ENCODE measurements at places on chromosomes 2 and 18.

- peak; percentile 5 for DNase-seq
These were observed at the start of gene ACADL for GRCh38 chr2:210224941-210225672. Gene ACADL, minus strand, starts transcription at chr2:210225447. Its CDS starts 184 bp downstream, at chr2:210225263.

DNA sequence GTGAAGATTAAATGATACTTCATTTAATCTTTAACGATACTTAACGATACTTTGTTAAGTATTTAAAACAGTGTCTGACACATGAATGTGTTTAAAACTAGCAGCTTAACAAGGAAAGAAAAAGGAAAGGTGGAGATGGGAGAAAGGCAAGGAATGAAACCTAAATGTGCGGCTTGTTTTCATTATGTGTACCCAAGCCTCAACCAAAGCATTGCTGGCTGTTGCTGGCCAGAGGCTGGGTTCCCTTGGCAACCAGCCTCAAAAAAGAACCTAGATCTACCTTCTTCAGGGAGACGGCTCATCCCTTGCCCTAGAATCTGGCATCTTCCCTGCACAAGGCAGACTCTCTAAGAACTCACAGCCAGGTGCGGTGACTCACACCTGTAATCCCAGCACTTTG is 13.8 kb upstream of the PCBP1 start:
- DNase-seq = no peak

GRCh38 chr18:3526421-3527354 is 76.7 kb downstream of the TGIF1 start:
- peak; percentile 95 for DNase-seq

- no peak for DNase-seq
These were observed 696.7 kb upstream of the SOX11 start for GRCh38 chr2:4995466-4995865.

DNA sequence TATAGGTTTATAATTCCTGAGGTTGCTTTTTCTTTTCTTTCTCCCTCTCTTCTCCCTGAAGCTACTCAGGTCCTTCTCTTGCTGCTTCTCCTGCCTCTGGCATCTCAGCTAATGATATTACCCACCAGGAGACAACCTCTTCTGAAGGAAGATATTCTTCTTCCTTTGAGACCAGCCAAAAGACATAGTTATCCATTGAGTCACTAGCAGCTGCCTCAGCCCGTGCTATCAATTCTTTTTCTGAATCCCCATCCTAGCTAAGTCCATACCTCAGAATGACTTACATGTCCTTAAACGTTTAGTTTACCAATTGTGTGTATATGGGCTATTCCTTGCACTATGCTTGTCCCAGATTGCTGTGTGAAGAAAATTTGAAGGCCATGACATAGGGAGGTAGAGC is 25.0 kb upstream of the RNF103 start:
- no peak for DNase-seq

- DNase-seq = no peak
These were observed 892 bp downstream of the CELF4 start for GRCh38 chr18:37564711-37565100.

GRCh38 chr2:226164512-226164911 is 635.1 kb downstream of the IRS1 start:
- DNase-seq = no peak

DNA sequence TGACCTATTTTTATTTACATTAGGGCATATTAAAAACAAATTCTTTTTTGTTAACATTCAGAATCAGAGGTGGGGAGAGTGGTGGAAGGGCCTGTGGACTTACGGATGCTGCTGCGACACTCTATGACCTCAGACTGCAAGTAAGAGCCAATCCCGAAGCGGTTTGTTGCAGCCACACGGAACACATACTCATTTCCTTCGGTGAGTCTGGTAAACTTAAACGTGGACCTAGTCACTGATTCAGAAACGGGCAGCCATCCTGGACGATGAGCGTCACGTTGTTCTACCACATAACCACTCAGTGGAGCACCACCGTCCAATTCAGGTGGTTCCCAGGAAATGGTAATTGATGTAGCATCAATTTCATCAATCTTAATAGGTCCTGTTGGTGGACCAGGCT is 61.9 kb downstream of the PLEKHA3 start:
- DNase-seq = no peak

GRCh38 chr2:965640-966147 is 15.0 kb downstream of the SNTG2 start:
- DNase-seq = no peak

- DNase-seq = no peak
These were observed 147.1 kb downstream of the GALNT1 start for GRCh38 chr18:35728676-35729075.

DNA sequence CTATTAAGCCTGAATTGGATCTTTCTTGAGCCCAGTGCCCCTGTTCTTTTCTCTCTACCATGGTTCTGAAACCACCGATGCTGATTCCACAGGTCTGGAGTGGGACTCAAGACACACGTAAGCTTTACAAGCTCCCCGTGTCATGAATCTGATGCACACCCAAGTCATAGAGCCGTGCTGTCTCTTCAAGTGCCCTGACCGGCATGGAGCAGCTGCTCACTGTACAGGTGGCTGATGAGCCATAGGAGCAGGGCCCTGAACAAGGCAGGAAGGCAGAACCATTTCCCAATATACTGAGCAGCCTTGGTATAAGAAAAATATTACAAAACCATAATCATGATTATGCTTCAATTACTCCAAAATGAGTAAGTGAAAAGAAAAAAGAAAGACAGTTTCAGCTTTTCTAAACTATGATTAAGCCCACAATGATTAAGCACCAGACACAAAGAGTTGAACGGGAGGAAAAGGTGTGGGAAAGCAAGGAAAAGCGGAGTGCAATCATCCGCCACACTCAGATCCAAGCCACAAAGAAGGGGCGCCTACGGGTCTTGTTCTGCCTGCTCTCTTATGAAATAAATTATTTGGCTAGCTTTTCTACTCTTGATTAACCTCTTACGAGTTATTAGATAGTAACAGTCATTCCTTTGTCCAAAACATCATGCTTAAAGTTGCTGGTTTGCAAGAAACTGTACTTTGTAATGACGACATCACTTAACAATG is 41.7 kb downstream of the NOL10 start:
- DNase-seq = no peak

- no peak for DNase-seq
These were observed 295.2 kb downstream of the PARD3B start for GRCh38 chr2:204840504-204840903.

DNA sequence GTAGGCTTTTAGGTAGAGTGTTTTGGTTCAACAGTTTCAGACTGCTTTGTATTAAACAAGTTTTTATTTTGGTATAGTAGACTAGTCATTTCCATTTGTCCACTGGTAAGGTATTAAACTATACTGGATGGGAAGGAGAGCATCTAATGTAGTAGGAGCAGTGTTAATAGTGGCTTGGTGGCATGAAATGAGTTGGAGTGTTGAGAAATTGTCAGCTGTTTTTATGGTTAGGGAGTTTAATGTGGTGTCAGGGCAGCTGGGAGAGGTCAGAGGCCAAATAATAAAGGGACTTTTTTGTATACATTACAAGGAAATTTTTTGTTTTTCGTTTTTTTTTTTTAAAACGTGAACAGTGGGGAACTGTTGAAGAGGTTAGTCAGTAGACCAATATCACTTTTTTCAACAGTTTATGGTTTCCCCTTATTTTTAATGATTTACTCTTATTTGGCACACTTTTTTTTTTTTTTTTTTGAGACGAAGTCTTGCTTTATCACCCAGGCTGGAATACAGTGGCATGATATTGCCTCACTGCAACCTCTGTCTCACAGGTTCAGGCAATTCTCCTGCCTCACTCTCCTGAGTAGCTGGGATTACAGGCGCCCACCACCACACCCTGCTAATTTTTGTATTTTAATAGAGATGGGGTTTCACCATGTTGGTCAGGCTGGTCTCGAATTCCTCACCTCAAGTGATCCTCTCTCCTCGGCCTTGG is 21.2 kb downstream of the ACTR3 start:
- no peak for DNase-seq

- DNase-seq = no peak
These were observed 18.8 kb downstream of the ZEB2 start for GRCh38 chr2:144501118-144501517.

DNA sequence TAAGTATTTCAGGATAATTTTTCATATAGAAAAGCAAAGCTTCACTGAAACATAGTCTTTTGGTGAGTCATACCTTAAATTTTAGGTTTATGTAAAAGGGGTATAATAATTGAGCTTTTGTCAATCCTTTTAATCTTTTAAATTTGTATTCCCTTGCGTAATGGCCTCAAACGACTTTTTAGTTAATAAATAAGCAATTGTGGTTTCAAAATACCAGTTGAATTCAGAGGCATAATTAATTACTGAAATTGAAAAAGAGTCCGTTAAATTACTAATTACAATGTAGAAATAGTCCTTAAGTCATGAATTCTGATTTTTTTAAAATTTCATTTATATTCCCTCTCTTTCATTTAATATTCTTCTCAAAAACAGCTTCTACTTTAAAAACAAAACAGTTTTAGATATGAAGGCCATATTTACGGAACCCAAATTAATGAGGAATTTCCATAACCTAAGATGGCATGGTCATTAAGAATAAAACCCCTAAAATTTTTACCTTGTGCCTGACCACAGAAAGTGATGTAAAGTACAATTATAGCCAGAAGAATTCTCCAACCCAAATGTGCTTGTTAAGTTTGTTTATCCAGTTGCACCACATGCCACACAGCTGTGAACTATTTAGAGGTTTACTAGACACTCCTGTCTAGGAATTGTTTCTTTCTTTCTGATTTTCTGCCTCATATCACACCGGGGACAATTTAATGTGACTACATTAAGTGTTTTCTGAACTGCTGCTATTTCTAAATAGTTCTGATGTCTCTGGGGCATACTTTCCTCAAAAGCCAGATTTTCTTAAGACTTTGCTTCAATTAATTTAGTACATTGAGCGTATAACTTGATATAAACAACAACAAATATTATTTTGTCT is 60.7 kb upstream of the ITGA4 start:
- DNase-seq = no peak

DNA sequence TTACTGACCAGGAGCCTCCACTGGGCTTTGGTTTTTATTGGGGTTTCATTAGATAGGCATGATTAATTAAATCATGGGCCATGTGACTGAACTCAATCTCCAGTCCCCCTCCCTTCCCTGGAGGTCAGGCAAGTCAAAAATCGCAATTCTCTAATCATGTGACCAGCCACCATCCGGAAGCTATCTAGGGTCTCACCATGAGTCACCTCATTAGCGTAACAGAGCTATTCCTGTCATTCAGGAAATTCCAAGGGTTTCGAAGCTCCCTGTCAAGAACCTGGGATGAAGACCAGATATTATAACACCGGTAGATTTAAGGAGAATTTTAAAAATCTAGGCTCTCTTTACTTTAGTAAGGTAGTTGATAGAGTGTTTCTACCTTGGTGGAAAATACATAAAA is 180.3 kb upstream of the TCF4 start:
- no peak for DNase-seq

GRCh38 chr18:61039251-61039650 is 294.0 kb upstream of the CDH20 start:
- DNase-seq = no peak

- no peak for DNase-seq
These were observed 246.9 kb upstream of the TANK start for GRCh38 chr2:160913323-160913722.

DNA sequence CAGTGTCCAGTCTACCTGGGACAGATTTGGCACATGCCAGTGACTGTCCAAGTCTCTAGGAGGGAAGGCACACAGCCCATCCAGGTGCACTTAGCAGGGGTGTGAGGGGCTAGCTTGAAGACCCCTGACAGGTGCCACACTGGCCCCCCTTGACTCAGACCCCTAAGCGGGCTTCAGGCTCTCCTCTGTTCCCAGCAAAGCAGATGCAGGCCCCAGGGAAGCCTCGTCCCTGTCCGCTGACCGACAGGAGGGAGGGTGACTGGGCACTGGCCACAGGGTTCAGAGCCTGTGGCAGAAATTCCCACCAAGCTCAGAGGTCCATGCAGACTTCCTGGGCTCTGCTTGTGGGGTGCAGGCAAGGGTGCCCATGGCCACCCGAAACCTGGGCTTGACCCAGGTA is 239.8 kb upstream of the MYT1L start:
- no peak for DNase-seq

- DNase-seq = no peak
These were observed 61.7 kb downstream of the CD226 start for GRCh38 chr18:69885841-69886531.

- no peak for DNase-seq
These were observed 181.2 kb downstream of the ANAPC1 start for GRCh38 chr2:111702804-111703196.

DNA sequence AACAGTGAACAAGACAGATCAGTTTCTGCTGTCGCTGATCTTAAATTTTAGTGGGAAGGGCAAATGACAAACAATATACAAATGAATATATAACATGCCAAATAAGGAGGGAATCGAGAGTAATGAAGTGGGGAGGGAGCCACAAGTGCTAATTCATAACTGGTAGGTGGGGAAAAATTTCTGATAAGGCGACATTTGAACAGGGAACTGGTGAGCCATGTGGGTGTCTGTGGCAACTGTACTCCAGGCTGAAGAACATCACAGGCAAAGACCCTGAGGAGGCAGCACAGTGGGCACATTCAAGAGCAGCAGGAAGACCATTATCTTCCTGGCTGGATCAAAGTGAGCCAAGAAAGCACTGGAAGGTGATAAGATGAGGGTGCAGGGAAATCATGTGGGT is 51.6 kb upstream of the CD28 start:
- no peak for DNase-seq

DNA sequence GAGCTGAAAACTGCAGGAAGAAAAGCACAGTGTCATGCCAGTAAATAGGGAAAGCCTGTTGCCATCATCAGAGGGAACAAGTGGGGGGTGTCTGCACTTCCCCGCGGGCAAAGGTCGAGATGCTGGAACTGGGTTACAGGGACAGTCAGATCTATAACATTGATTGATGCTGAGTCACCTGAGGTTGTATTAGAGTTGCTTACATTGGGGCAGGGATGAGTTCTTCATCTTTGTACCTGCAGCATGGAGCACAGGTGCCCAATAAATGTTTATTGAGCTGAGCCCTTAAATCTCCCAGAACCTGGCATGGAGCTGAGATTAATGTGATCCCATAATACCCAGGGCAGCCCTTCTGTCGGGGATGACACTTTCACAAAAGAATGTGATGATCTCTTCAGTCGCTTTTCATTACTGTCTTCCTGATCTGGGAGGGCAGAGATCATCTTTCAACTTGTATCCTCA is 5.9 kb upstream of the RNF152 start:
- peak; percentile 43 for DNase-seq

- peak; percentile 6 for DNase-seq
These were observed 18.9 kb downstream of the AOX1 start for GRCh38 chr2:200604571-200605255.
